ENCODE measurements at places on chromosomes 6 and 20.

- no peak for DNase-seq
These were observed 102.4 kb downstream of the MTHFD1L start for GRCh38 chr6:150967910-150968309.

- DNase-seq: no peak
These were observed 9.8 kb downstream of the LYRM4 start for GRCh38 chr6:5250911-5251310.

DNA sequence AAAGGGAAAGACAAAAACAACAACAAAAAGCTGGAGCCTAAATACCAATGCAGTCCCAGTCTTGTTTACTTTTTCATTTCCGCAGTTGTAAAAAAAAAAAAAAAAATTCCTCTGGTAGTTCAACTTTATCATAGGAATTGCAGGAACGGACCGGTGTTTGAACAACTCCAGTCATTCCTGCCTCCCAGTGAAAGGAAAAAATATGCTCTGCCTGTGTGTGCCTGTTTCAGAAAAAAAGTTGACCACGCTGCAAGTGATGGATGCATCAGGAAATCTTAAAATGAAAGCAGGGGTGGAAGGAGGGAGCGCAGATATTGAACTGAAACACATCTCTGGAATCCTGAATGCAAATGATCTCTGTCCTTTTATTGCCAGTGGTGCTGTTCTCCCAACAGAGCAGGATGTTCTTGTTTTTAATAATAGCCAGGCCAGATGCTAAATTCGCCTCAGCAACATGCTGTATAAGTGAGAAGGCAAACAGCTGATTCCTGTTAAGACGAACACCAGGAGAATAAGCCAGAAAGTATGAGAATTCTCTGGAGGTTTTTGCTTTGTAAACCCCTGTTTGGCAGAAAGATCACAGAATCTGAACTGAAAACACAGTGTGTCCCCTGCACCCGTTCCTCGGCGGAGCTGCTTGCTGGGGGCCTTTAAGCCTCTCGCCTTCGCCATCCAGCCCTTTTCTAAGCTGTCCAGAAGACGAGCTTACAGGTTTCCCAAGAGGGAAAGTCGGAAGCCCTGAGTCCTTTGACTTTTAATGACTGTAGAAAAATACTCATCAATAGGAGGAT lies 178.4 kb upstream of the SUPT3H start:
- no peak for DNase-seq

DNA sequence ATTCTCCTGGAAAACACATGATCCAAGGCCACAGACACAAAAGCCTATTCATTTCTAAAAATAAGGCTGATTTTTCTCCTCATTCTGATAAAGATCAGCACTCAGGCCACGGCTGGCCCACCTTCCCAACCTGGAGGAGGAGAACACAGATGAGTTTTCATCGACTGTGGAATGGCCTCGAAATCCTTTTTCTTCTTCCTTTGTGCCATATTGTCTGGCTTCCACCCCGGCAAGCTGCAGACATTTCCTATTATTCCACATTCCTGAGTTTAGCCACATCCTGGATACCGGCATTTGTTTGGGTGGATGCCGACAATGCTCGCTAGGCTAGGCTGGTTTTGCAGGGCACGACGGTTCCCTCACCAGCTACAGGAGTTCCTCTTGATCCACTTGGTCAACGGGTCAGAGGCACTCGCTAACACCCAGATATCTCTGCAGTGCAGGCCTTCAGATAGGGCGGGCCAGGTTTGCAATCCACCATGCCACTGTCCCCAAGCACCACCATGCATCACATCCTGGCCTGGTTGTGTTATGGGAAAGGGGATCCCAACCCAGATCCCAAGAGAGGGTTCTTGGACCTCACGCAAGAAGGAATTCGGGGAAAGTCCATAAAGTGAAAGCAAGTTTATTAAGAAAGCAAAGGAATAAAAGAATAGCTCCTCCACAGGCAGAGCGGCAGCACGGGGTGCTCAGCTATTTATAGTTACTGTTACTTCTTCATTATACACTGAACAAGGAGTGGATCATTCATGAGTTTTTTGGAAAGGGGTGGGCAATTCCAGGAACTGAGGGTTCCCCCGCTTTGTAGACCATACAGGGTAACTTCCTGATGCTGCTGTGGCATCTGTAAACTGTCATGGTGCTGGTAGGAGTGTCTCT lies 4.2 kb upstream of the CTSZ start:
- peak; percentile 17 for DNase-seq

GRCh38 chr6:108655806-108656651 lies 95.3 kb downstream of the FOXO3 start:
- DNase-seq: no peak

DNA sequence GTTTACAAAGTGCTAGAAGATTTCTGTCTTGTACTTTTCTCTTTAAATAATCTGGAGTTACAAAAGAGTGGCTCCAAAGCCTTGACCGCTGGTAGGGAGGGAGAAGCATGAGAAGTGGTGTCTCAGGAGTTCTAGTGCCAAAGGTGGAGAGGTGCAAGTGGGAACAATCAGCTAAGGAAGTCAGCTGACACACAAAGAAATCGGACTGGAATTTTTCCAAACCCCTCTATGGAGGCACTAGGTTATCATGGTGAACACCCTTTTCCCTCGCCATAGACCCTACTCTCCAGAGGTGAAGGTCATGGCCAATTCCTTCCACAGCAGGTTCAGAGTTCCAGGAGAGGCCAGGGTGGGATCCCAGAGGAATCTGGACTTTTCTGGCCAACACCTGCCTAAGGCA lies 14.8 kb downstream of the PLAGL2 start:
- DNase-seq: no peak

DNA sequence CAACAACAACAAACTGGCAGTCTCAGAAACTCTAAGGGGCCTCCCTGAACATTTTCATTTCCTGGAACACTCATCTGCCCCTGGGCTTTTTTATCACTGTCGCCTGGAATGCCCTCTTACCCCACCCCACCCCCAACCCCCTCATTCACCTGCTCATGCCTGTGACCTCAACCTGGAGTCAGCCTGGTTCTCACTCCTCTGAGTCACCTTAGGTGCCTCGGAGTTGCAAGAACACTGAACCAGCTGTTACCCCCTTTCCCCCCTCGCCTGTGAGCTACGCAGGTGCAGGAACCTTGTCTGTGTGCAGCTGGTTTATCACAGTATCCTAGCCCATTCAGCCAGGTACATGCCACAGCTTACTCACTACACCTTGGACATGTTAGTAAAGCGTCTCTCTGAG lies 12.8 kb upstream of the SNAI1 start:
- no peak for DNase-seq

DNA sequence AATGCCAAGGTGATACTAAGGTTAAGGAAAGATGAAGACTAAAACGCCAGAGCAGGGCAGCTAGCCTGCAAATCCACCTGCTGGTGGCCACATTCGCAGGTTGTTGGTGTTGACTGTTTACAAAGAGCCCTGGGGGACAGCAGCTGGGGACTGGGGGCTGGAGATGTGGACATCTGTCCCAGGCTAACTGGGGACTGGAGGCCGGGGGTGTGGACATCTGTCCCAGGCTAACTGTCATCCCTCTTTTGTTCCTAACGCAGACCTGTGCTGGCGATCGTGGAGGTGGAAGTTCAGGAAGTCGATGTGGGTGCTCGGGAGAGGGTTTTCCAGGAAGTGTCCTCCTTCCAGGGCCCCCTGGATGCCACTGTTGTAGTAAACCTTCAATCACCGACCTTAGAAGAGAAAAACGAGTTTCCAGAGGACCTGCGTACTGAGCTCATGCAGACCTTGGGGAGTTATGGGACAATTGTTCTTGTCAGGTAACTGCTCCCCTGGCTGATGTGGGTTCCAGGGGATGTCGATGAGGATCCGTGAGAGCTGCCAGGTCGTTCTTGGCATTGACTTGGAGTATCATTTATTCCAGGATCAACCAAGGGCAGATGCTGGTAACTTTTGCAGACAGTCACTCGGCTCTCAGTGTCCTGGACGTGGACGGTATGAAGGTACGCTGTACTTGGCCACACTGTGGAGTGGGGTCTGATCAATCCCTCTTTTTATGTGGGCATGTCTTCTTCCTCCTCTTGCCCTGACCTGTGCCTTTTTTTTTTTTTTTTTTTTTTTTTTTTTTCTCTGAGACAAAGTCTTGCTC lies 87.0 kb downstream of the SERAC1 start:
- DNase-seq: no peak

DNA sequence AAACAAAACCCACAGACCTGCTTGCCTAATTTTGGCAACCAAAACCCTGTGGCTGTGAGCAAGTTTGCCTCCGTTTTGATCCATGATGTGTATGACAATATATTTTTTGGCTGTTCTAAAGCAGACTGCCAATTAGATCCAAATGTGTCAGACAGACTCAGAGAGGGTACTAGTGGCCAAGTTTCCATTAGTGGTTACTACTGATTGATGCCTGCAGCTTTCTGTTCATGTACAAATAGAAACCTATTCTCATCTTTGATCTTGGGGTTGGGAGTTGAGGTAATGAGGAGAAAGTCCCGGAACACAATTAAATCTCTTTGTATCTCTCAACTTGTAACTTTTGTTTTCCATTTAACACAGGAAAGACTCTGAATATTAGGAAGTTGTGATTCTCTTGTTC lies 100.9 kb downstream of the RNF144B start:
- DNase-seq: no peak

DNA sequence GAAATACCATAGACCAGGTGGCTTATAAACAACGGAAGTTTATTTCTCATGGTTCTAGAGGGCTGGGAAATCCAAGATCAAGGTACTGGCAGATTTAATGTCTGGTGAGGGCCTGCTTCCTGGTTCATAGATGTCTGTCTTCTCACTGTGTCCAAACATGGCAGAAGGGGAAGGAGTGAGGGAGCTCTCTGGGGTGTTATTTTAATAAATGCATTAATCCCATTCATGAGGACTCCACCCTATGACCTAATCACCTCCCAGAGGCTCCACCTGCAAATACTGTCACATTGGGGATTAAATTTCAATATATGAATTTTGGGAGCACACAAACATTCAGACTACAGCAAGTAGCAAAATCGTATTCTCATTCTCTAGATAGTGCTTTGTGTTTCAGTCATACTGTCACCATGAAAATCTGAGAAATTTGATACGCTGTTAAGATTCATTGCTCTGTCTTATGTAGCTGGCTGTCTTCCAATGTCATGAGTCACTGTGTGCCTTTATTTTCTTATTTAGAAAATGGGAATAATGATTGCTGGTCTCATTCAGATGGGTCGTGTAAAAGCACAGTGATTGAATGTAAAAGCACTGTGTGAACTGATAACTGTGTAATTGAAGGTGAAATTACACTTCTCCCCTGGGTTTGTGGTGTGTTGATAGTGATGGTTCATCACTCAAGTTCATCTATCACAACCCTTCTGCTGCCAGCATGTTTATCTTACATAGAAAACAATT lies 8.9 kb upstream of the ERVFRD-1 start:
- no peak for DNase-seq

DNA sequence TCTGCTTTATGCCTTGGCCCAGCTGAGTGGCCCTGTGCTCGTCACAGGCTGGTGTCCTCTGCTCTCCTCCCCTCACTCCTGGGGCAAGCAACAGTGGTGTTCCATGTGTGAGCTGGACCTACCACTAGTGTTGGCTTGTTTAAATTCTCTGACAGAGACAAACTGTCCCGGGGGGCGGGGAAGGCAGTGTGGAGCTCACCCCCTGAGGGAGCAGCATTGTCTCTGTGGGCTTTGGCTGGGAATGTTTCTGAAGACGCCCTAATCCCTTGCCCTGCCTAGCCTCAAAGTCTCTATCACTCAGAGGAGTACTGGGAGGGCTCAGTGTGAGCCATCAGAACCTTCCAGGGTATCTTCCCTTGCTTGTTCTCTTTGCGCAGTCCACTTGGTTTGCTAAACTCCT lies 5.2 kb upstream of the VEGFA start:
- DNase-seq: no peak

GRCh38 chr6:28442586-28442985 lies 705 bp downstream of the ZSCAN23 start:
- DNase-seq: no peak

DNA sequence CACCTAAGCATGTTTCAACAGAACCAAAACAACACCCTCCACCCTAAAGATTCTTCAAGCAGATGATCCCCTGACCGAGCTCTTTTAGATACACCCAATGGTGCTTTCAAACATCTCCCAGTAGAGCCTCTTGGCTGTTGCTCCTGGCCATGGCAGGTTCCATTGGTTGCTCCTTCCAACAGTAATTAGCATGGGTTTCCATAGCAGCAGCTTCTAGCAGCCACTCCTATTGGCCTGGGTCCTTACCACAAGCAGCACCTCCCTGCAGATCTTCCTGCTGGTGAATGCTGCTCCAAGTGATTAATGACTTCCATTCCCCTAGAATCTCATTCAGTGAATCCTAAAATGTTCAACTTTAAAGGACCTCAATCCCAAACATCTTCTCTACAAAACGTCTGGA lies 13.9 kb downstream of the CCN2 start:
- no peak for DNase-seq

- DNase-seq: no peak
These were observed 117.5 kb upstream of the HMGCLL1 start for GRCh38 chr6:55696501-55696900.

GRCh38 chr6:99013661-99014060 lies 65.9 kb upstream of the FBXL4 start:
- DNase-seq: no peak

DNA sequence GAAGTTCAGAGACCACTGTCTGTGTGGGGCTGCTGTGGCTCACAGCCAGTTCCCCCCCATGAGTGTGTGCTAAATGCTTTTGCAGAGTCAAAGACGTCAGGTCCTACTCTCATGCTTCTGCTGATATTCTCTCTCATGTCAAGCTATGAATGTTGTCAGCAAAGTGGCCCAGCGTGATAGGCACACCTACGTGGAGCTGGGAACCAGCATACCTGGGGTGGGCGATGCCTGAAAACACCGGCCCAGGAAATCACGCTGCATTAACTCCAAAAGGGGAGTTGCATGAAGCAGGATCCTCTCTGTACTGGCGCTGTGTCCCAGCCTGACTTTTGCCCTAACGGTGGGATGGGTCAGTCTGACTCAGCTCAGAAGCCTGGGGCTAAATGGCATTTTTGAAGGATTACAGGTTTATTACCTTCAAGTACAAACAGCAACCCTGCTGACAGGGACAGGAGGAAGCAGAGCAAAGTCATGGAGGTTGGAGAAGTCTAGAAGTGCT lies 9.0 kb upstream of the MRPS10 start:
- DNase-seq: no peak

DNA sequence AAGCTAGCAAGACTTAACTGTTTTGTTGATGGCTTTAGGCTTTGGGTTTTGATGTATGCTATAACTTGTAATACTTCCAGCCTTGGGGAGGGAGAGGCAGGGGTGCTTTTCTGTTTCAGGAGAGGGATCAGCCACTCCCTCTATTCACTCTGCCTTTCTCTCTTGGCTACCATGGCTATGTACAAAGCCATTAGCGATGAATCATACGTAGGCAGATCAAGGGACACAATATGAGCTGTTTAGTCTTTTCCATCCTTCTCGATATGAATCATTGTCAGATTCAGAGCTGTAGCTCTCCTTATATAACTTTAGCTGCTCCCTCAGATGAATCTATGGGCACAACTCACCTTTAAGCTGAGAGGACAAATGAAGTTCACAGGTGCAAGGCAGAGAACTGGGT lies 230.6 kb downstream of the TSHZ2 start:
- DNase-seq: no peak
